WERI-Rb-1 (cell line): ENCODE measurements at places on chromosomes 7 and 10.

GRCh38 chr7:155694851-155695250 lies 50.4 kb downstream of the RBM33 start:
- DNase-seq: no peak

DNA sequence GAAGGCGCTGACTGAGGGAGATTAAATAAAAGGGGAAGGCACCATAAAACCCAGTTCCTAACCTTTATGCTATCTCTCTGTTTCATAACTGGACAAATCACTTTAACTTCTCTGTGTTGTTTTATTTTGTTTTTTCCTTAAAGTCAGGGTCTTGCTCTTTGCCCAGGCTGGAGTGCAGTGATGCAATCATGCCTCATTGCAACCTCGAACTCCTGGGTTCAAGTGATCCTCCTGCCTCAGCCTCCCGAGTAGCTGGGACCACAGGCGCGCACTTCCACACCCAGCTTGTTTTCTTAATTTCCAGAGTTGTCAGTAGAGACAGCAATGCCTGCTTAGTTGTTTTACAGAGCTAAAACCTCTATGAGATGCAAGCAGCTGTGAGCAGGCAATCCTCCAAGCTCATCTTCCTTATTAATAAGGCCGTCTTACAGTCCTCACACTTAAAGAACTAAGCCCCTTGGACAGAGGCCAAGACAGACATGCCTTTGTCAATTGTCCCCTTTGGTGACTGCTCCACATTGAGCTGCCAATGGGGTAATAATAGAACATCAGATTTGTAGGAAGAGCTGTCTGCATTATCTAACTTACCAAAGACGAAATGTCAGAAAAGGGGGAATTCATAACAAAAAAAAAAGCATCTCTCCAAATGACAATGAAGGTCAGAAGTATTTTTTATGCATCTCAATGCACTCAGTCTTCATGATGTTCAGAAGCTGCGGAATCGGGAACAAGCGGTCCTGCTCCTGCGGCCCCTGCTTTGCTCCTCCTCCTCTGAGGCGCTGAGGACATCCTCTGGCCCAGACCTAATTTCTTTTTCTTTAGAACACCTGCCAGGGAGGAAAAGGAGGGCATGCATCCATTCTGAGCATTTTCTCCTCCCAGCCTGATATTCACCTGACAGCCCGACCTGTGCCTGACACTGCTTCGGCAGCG lies 62.7 kb upstream of the RNF32 start:
- DNase-seq: no peak

DNA sequence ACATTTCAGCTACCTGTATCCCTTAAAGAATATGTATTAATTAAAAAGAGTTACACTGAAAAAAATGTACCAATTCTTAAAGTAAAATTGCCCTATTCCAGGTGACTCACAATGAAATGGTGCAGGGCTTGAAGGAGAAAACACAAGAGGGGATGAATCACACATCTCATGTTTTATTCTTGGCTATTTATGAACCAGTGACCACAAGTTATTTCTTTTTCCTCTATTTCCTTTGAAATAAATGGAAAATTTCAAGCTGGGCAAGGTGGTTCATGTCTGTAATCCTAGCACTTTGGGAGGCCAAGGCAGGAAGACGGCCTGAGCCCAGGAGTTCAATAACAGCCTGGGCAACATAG lies 106.8 kb downstream of the UBE2H start:
- no peak for DNase-seq

DNA sequence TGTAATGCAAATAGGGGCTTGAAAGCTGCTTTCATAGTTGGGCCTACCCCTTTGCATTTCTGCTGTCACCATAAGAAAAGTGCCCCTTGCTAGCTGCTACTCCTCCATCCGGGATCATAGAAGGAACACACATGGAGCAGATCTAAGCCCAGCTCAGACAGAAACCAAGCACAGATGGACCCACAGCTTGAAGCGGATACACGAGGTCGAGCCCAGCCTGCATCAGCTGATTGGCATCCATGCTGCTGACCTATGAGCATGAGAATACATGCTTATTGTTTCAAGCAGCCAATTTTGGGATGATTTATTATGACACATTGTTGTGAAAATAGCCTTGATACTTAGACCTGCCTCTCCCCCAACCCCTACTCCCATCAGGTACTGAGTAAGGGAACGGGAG lies 109.2 kb downstream of the ZNF467 start:
- DNase-seq: no peak
